ENCODE measurements at places on chromosomes 16 and 17. TPM values are rescaled to one million over a fixed set of nuclear protein-coding genes. Genes with fewer than 3 reads are reported as not detected.

Gene ZNF747
- 12.7 TPM for total RNA-seq

Gene C16orf89
- total RNA-seq = not detected

Gene LRRC59
- total RNA-seq = 94.4 TPM

Gene KRTAP4-3
- not detected for total RNA-seq

Gene BCL6B
- 0.39 TPM for total RNA-seq

Gene SHCBP1
- 57.9 TPM for total RNA-seq

Gene FBXW10B
- 0.61 TPM for total RNA-seq

Gene SCPEP1
- total RNA-seq = 9.1 TPM

Gene KIF2B
- total RNA-seq = not detected

Gene MVD
- total RNA-seq = 68.6 TPM

Gene CIBAR2
- not detected for total RNA-seq

Gene EVI2A
- total RNA-seq = 34.1 TPM

Gene KRT25
- not detected for total RNA-seq

Gene TLCD3A
- 12.9 TPM for total RNA-seq

Gene NR1D1
- total RNA-seq = 3.9 TPM

Gene C16orf82
- not detected for total RNA-seq

Gene OTOA
- 0.11 TPM for total RNA-seq

Gene KRTAP16-1
- total RNA-seq = not detected

Gene LUC7L3
- 110 TPM for total RNA-seq

Gene MYL11
- not detected for total RNA-seq

Gene SLC9A5
- total RNA-seq = 3.3 TPM

Gene CCL18
- total RNA-seq = not detected

Gene EXOC3L1
- total RNA-seq = not detected

Gene EFNB3
- not detected for total RNA-seq

Gene TBC1D3K
- not detected for total RNA-seq

Gene SLC2A4
- not detected for total RNA-seq

Gene AOC3
- total RNA-seq = 0.70 TPM

Gene C17orf78
- total RNA-seq = not detected

Gene WFDC1
- not detected for total RNA-seq

Gene KRTAP9-4
- total RNA-seq = not detected

Gene KRT32
- not detected for total RNA-seq

Gene STH
- not detected for total RNA-seq

Gene TMEM235
- total RNA-seq = not detected

Data from T-helper 2 cell treated with Interferon-gamma antibody and Interleukin-4, amounts not matched to agents 100 ng/mL and 5 ng/mL, for 36 hours (primary cell).